Activated CD8-positive, alpha-beta memory T cell treated with anti-CD3 and anti-CD28 coated beads for 24 hours (primary cell): ENCODE measurements at places on chromosomes 16 and 17.

- no peak for DNase-seq
Measured at GRCh38 chr16:88078111-88078775, 127.0 kb downstream of the BANP start.

- DNase-seq, result no peak
Measured at GRCh38 chr17:12673788-12674187, 8.1 kb downstream of the MYOCD start.

- DNase-seq, result no peak
Measured at GRCh38 chr17:29036584-29036983, 6.4 kb upstream of the PIPOX start.

DNA sequence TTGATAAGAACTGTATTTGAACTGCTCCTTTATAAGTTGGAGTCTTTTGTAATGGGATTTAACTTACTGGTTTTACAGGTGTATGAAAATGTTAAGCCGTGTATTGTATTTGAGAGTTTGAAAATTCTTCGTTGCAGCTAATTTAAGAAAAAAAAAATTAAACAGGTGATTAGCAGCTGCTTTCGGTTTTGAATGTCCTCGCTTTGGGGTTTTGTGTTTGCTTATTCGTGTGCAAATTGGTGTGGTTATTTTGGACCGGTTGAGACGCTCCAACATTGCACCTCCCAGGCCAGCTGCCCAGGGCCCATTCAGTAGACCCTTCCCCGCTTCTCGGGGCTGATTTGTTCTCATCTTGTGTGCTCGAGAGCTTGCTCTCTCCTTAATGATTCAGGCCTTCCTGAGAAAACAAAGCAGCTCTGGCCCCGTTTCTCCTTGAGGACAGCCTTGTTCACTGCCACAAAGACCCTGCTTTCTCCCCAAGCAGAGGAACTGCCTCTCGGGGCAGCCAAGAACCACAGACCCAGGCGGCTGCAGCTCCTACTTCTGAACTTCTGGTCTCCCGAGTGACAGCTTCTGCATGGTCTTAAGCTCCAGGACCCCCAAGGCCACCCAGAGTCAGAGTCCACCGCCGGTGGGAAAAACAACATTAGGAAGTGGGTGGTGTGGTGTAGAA is 100.5 kb downstream of the MSI2 start:
- DNase-seq, result no peak

GRCh38 chr16:66458853-66459252 is 31.8 kb downstream of the BEAN1 start:
- DNase-seq, result no peak

- DNase-seq, result no peak
Measured at GRCh38 chr16:73172241-73172972, 124.5 kb upstream of the ZFHX3 start.

DNA sequence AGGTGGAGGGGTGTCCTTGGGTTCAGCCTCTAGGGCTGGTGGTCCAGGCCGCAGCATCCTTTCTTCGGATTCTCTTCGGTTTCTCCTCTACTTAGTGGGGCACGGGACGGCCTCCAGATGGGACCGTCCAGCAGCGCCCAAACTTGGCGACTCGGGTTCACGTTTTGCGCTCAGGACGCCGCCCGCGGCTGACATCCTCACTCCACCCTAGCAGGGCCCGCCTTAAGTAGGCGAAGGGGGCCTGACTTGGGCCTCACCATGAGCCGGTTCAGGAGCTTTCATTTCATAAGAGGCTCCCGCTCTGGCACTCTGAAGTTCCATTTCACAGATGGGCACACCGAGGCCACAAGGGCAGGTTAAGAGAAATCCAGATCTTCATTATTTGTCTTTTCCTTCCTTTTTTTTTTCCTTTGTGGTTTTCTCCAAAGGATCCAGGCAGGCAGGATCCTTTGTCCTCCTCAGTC is 141.2 kb downstream of the SEC14L1 start:
- no peak for DNase-seq

GRCh38 chr16:29720703-29721102 is 25.1 kb downstream of the C16orf54 start:
- DNase-seq, result no peak

DNA sequence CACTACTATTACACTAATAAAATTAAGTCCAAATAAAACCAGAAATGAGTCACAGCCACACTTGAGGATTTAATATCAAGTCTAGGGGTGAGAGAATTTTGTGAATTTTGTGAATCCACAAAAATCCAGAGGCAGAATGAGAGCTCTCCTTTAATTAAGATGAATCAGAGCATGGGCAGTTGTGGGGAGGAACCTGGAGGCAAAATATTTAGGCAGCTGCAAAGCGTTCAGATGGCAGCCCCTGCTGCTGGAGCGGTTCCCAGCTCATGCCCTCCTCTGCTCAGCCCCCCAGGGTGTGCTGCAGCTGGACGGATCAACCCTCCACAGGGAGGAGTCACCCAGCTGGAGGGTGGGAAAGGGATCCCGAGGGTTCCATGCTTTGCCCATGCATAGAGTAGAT is 43.4 kb upstream of the IRX6 start:
- no peak for DNase-seq
